Endothelial cell (in vitro differentiated cells): ENCODE measurements at places on chromosomes 5 and 9. TPM values are rescaled to one million over a fixed set of nuclear protein-coding genes. Genes with fewer than 3 reads are reported as not detected.

- no peak for DNase-seq
Observed at GRCh38 chr5:33046091-33046490, 335.0 kb downstream of the NPR3 start.

GRCh38 chr5:6398570-6399230 lies 20.4 kb upstream of the MED10 start:
- DNase-seq: no peak

DNA sequence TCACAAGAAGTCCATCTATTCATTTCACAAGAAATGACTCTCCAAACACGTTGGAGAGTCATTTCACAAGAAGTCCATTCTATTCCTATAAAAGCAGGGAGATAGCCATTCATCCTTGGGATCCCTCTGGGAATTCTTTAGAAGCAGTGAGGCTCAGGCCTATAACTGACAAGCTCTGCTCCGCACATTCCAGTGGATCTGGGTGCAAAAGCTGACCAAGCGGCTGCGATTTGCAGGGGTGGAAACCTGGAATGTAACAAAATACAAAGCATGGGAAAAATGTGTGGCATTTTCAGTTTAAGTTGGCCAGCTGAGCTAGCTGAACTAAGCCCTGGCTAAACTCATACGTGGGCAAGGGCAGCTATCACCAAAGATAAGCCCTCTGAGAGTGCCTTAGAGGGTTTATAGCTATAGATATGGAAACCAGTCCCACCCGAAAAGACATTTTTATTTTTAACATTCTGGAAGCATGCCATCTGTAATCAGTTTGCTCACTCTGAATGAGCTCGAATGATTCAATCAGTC lies 8.7 kb downstream of the TAS2R1 start:
- no peak for DNase-seq

DNA sequence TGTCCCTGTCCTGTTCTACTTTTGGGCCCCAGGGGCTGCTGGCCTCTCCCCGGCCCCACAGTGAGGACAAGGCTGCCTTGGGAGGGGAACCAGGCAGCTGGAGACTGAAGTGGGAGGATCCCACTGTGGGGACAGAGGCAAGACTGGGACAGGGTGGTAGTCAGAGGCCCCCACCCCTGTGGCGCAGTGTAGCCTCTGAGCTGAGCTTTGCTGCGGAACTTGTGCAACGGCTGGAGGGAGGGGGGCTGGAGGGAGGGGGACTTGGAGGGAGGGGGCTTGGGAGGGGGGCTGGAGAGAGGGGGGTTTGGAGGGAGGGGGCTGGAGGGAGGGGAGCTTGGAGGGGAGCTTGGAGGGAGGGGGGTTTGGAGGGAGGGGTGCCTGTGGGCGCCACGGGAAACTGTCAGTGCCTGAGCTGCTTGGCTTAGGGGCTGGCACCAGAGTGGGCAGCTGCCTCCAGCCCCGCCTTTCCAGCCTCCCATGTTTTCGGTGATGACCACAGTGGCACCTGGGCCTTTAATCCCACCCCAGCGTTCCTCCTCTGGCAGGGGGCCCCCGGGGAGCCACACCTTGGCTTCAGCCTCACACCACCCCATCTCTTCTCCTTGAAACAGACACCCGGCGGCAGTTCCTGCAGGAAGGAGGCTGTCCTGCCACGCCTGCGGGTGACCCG lies 2.3 kb upstream of the FUT7 start:
- DNase-seq: no peak

GRCh38 chr5:158086856-158087255 lies 227.9 kb upstream of the CLINT1 start:
- DNase-seq: no peak

DNA sequence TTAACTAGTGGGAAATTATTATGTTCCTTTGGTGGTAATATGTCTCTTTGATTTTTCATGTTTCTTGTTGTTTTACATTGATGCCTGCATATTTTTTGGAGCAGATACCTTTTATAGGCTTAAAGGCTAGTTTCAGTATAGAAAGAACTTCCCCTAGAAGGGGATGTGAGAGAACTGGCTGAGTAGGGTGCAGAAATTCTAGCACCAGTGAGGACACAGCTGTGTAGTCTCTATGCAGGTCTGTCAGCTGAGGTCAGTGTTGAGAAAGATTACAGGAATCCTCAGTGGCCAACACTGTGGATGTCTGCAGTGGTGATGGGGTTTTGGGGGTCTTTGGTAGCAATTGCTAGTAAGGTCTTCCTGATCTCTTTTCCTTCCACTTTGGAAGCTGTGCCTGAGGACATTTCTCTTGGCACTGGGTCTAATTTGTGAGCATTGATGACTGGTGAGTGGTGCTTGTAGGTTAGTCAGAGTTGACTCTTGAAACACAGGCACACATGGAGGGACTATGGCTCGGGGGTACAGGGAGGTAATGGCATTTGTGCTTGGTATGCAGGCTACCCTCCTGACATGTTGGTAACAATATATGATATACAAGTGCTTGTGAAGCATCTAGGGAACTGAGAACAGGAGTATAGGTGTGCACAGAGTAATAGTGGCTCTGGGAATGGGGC lies 221.4 kb downstream of the SPATA31D1 start:
- no peak for DNase-seq

DNA sequence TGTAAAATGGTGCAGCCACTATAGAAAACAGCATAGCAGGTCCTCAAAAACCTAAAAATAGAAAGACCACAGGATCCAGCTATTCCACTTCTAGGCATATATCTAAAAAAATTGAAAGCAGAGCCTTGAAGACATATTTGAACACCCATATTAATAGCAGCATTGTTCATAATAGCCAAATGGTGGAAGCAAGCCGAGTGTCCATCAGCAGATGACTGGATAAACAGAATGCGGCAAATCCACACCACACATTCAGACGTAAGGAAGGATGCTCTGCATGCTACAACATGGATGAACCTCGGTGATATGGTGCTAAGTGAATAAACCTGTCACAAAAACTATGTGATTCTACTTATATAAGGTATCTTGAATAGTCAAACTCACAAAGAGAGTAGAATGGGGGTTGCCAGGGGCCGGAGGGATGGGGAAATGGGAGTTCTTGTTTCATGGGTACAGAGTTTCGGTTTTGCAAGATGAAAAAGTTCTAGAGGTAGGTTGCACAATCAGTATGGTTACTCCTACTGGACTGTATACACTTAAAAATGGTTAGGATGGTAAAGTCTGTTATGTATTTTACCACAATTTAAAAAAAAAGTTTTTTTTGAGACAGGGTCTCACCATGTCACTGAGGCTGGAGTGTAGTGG lies 17.1 kb upstream of the HSD17B3 start:
- DNase-seq: no peak

DNA sequence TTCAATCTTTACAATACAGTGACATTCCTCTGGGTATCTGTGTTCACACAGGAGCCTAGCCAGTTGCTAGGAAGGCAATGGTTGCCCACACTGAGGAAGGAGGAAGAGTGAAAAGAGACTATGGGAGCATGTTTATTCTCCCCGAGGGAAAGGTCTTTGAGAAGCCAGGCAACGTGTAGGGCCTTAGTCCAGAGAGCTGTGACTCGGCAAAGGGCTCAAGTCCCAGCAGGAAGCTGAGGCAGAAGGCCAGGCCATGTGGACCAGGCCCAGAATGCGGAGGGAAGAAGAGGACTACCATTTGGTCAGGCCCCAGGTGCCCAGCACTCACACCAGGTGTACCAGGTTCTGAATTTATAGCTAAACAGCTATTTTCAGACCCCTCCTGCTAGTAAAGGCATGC lies 136.6 kb upstream of the DMAC1 start:
- no peak for DNase-seq

DNA sequence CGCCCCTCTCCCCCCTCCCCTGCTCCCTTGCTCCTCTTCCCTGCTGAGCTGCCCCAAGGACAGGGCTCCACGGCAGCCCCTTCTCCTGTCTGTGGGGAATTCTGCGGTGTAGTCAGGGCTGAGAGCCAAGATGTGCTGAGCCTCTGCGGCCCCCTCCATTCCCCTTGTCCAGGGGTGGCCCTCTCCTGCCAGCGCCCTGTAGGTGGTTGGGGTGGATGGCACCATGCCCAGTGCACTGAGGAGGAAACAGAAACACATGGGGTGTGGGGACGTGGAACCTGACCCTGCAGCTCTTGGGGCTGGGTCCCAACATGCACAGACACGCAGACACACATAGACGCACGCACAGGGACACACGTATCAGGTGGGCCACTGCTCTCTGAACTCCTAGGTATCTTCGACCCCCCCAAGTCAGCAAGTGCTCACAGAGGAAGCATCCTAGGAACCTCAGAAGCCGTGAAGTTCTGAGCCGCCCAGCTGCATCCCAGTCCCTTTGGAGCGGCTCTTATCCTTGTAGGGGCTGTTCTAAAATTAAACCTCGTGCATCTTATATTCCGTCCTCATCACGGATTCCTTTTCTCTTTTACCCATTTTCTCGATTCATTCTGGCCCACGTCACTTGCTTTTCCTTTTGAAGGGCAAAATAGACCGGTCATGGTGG lies 64.8 kb downstream of the HMCN2 start:
- no peak for DNase-seq

GRCh38 chr9:127923046-127923445 lies 6.2 kb upstream of the ST6GALNAC4 start:
- no peak for DNase-seq

- DNase-seq: no peak
Observed at GRCh38 chr5:1481266-1481958, 36.2 kb upstream of the SLC6A3 start.

SLC25A2 gene
- 0.62 TPM for total RNA-seq

RNF180 gene
- total RNA-seq: 7.8 TPM

SHISAL2B gene
- total RNA-seq: 1.4 TPM
